Bronchial epithelial cell (primary cell): ENCODE measurements at places on chromosomes 3 and 15. TPM values are rescaled to one million over a fixed set of nuclear protein-coding genes. Genes with fewer than 3 reads are reported as not detected.

The MORC1 gene
- total RNA-seq: not detected in 2 replicates

DNA sequence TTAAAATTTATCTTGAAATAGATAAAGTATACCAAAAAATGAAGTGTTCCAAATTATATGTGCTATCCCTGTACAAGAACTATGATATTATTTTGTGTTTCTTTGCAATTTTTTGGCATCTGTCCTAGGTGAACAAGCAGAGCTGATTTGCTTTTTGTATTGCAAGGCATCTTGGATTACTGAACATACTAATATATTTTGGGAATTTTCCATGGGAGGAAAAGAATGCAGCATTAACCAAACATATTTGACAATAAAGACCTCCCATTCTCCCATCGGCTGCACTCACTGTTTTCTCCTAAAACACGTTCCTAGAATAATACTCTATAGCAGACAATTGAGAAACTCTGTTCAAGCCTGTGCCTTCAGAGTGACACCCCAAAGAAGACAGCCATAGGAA lies 265.1 kb upstream of the ALCAM start:
- DNase-seq: no peak

GRCh38 chr15:22916606-22917350 lies 63.4 kb downstream of the CYFIP1 start:
- DNase-seq: no peak

- no peak for DNase-seq
Observed at GRCh38 chr3:58018892-58019742, 10.9 kb downstream of the FLNB start.

The TUSC2 gene
- total RNA-seq: 21.9 and 23.3 TPM in 2 replicates

GRCh38 chr3:150797155-150797554 lies 34.2 kb upstream of the SIAH2 start:
- DNase-seq: peak; percentile 56

DNA sequence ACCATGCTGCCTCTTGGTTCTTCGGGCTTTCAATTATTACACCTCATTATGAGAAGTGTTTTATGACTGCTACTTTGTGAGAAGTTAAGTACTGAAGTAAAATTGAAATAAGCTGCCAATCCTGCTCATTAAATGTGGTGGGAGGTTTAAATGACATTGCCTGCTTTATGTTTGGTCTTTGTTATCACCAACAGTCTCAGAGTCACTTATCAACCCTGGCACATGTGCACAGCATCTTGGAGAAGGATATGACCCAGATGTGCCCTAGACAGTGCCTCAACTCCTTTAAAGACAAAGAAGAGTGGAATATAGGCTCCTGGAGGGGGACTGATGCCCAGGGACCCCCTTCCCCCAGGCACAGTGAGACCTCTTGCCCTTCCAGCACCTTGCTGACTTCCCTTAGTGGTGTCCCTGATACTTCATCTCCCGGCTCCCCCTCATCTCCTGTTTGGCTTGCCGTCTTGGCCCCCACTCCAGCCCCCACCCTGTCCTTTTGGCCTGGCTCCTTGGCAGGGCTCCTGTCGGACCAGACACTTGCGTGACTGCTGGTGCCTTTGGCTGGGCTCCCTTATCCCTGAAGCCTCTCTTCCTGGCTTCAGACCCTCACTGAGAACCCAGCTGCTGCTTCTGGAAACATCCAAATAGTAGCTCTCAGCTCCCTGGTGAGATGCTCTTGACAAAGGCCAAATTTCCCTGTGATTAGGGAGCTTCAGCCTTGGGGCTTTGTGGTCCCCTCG lies 39.8 kb downstream of the ARHGAP31 start:
- DNase-seq: no peak

The FOXB1 gene
- not detected in 2 replicates for total RNA-seq

DNA sequence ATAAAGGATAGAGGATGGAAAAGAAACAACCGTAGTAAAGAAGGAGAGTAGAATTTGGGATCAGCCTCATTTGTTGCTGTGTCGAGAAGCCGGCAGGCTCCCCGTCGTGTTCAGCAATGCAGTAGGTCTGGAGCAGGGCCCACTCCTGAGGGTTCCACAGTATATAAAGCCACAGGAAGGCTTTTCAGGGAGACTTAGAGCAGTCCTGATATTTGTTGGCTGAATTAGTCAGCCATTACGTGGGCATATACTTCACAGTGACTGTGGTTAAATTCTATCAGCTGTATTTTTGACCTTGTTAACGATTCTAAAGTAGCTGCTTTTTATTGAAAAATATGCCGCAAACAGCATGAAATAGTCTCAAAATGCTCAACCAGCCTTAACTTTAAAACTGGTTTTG lies 149.5 kb downstream of the ITPR1 start:
- DNase-seq: no peak

DNA sequence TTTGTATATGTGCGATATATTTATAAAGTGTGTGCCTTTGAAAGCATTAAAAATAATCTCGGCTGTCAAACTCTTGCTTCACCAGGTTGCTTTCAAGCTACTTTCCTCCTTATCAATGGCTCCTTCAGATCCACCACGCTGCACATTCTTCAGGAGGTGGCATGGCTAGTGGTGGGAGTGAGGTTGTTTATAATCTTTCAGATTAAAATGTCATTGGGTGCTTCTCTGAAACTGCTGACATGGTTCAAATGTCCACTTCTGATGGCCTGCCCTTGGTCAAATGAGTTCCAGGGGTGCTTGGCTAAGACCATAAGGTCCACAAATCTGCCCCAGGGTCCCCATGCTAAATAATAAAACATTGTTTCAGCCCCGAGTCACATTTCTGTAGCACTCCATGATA lies 36.7 kb downstream of the ARHGAP31 start:
- no peak for DNase-seq

GRCh38 chr3:54307566-54308180 lies 185.3 kb downstream of the CACNA2D3 start:
- no peak for DNase-seq

GRCh38 chr15:75891895-75892294 lies 11.8 kb upstream of the FBXO22 start:
- DNase-seq: peak; percentile 76

The FRMD4B gene
- total RNA-seq: 31.3 and 61.3 TPM in 2 replicates

The KNG1 gene
- total RNA-seq: not detected in 2 replicates

- DNase-seq: no peak
Observed at GRCh38 chr3:100838157-100838556, 128.9 kb downstream of the TFG start.

- DNase-seq: no peak
Observed at GRCh38 chr3:45051685-45052084, 25.6 kb downstream of the CLEC3B start.

The HHATL gene
- not detected in 2 replicates for total RNA-seq

GRCh38 chr3:3178498-3179328 lies 778 bp downstream of the CRBN start:
- no peak for DNase-seq

DNA sequence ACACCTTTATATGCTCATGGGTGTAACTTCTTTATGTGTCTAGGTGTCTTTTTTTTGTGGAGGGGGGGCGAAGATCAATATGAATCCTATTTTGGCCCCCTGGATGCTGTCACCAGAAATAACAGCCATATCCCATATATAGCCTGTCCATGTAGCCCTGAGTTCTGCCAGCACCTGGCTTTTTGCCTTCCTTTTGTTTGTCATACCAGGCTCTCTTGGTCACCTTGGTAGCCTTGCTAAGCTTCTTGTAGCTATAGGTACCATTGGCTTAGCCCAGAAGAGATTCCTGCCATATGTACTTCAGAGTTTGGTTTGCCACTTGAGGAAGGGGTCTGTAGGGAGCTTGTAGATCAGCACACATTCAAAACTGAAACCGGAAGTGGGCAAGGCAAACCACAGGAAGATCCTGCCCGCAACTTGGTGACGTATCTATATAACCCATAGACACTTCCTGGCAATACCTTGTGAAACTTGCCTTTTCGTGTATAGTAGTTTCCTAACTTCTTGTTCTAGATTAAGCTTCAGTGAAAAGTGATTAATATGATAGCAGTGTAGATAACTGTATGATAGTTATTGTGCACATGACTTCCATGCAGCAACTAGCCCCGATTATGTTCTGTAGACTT lies 11.9 kb downstream of the RASA2 start:
- DNase-seq: no peak

The NRROS gene
- total RNA-seq: not detected in 2 replicates

The C3orf80 gene
- total RNA-seq: 0.13 TPM in 1 of 2 replicates, not detected in the other

DNA sequence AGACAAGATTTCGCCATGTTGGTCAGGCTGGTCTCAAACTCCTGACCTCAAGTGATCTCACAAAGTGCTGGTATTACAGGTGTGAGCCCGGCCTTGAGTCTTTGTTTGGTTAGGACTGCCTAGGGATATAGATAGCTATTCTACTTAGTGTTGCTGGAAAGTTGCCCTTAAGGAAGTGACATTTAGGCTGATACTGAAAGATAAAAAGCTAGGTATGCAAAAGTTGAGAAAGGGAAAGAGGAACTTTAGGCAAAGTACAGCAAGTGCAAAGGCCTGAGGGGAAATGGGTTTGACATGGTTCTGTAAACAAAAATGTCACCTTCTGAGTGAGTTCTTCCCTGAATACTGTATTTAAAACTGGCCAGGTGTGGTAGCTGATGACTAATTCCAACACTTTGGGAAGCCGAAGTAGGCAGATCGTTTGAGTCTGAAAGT lies 111.5 kb downstream of the ZNF609 start:
- peak; percentile 62 for DNase-seq
